ENCODE measurements at places on chromosomes 2 and 18. TPM values are rescaled to one million over a fixed set of nuclear protein-coding genes. Genes with fewer than 3 reads are reported as not detected.

The PREPL gene
- 23.8 TPM for total RNA-seq

The SPOPL gene
- total RNA-seq = 13.4 TPM

The STON1 gene
- 1.7 TPM for total RNA-seq

The GALNT14 gene
- total RNA-seq = 0.20 TPM

The ARHGEF33 gene
- not detected for total RNA-seq

The KCNS3 gene
- total RNA-seq = not detected

The ZBTB14 gene
- 23.1 TPM for total RNA-seq

The POTEI gene
- total RNA-seq = not detected

The KCNE4 gene
- total RNA-seq = not detected

The LIMS4 gene
- 0.25 TPM for total RNA-seq

The TXNL1 gene
- 60.3 TPM for total RNA-seq

The CYTIP gene
- 203 TPM for total RNA-seq

The PDE11A gene
- total RNA-seq = not detected

The DUSP19 gene
- total RNA-seq = 0.93 TPM

The RTP5 gene
- 0.07 TPM for total RNA-seq

The CXXC1 gene
- 158 TPM for total RNA-seq

The TTLL4 gene
- 38.3 TPM for total RNA-seq

The CFAP53 gene
- total RNA-seq = 0.34 TPM

The UGT1A10 gene
- not detected for total RNA-seq

The MSTN gene
- not detected for total RNA-seq

The D2HGDH gene
- total RNA-seq = 24.3 TPM

The DYSF gene
- total RNA-seq = not detected

The IL36RN gene
- not detected for total RNA-seq

The SPC25 gene
- 36.2 TPM for total RNA-seq

The ZAP70 gene
- total RNA-seq = 294 TPM

The BCL2 gene
- 85.7 TPM for total RNA-seq

The MYO3B gene
- total RNA-seq = 1.2 TPM

The FAM237A gene
- not detected for total RNA-seq

The OTX1 gene
- total RNA-seq = not detected

The DES gene
- total RNA-seq = not detected

The ST6GAL2 gene
- total RNA-seq = not detected

The ZC3H8 gene
- 25.7 TPM for total RNA-seq

The GREB1L gene
- not detected for total RNA-seq

The MTLN gene
- total RNA-seq = 42.5 TPM

The M1AP gene
- not detected for total RNA-seq

The CFAP221 gene
- not detected for total RNA-seq

The ONECUT2 gene
- total RNA-seq = not detected

The IL36G gene
- total RNA-seq = not detected

The SERPINB13 gene
- not detected for total RNA-seq

The HNRNPLL gene
- total RNA-seq = 80.6 TPM

The RPRM gene
- total RNA-seq = not detected

The PDCD1 gene
- 8.3 TPM for total RNA-seq

The C2orf74 gene
- 7.0 TPM for total RNA-seq

The ANKRD30B gene
- not detected for total RNA-seq

The LINC00305 gene
- not detected for total RNA-seq

The FKBP7 gene
- total RNA-seq = 2.7 TPM

The DSC1 gene
- total RNA-seq = 0.05 TPM

The CRYBA2 gene
- not detected for total RNA-seq

All from T-helper 2 cell treated with Interferon-gamma antibody and Interleukin-4, amounts not matched to agents 100 ng/mL and 5 ng/mL, for 36 hours (primary cell).